Aorta (tissue), 5 donors: ENCODE measurements at places on chromosomes 11 and 22. TPM values are rescaled to one million over a fixed set of nuclear protein-coding genes. Genes with fewer than 3 reads are reported as not detected.
A peak's percentile ranks its signal among the peaks of the same experiment; 100 is the strongest.

UBE2L6 gene
- total RNA-seq, result 42.0 TPM

GRCh38 chr22:42649246-42650099, at the start of gene CYB5R3:
Gene CYB5R3, minus strand, starts transcription at chr22:42649392. Its CDS starts 77 bp downstream, at chr22:42649315.
- DNase-seq, result peak; percentile 94
- no peaks in the 10 kb centered on the region for H3K36me3 ChIP-seq
- no peaks in the 10 kb centered on the region for H3K27me3 ChIP-seq
- H3K27ac ChIP-seq, result peak within 1 kb of the TSS; percentile 64

DNA sequence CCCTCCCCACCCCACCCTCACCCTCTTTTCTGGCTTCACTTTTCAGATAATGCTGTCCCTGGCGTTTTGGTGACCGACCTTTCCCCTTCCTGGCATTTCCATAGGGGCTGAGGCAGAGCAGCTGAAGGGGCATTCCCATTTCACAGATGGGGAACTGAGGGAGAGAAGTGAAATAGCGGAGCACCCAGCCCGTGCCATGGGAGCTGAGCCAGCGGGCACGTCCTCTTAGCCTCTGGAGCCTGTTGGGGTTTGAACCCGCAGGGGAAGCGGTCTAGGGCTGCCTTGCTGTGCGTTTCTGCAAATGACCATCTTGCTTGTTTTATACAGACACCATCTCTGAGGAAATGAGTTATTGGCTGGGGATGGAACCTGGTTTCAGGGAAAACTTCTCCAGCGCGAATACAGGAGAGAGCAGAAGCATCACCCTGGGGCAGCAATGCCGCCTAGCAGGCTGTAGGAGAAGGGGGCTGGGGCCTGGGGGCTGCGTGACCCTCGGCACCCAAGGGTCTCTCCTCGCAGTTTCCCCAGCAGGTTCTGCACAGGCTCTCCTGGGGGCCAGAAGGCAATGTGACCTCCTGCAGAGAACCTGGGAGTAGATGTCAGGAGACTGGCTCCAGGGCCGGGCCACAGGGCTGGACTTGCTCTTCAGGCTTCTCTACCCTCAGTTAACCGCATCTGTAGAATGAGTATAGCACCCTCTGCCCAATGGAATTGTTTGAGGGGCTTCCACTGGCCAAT, 1.5 kb downstream of the PTPRJ start:
- no peaks in the 10 kb centered on the region for H3K27me3 ChIP-seq
- DNase-seq, result peak; percentile 64
- peak overlapping the region; percentile 89 for H3K4me3 ChIP-seq
- no peak overlapping the region for H3K27ac ChIP-seq
- no peaks in the 10 kb centered on the region for H3K4me1 ChIP-seq

GRCh38 chr22:20799449-20799848, 25.5 kb downstream of the SERPIND1 start:
- H3K27ac ChIP-seq, result no peak overlapping the region
- H3K36me3 ChIP-seq, result peaks cover 28% of the 10 kb centered on the region
- DNase-seq, result no peak
- H3K27me3 ChIP-seq, result no peaks in the 10 kb centered on the region
- no peak overlapping the region for H3K4me3 ChIP-seq

GRCh38 chr11:117232911-117233409, 489 bp downstream of the RNF214 start:
- H3K4me3 ChIP-seq, result peak overlapping the region; percentile 91
- H3K36me3 ChIP-seq, result peaks cover 3% of the 10 kb centered on the region
- H3K27ac ChIP-seq, result peak overlapping the region; percentile 58
- peaks cover 4% of the 10 kb centered on the region for H3K4me1 ChIP-seq

- peak overlapping the region; percentile 67 for H3K27ac ChIP-seq
- DNase-seq, result no peak
- H3K4me1 ChIP-seq, result no peaks in the 10 kb centered on the region
- no peak overlapping the region for H3K4me3 ChIP-seq
Observed at GRCh38 chr11:57703341-57703740, 8.7 kb downstream of the MED19 start.

GRCh38 chr11:34633990-34634693, 13.2 kb downstream of the EHF start:
- DNase-seq, result no peak
- H3K27ac ChIP-seq, result no peak overlapping the region
- H3K27me3 ChIP-seq, result no peaks in the 10 kb centered on the region
- H3K4me1 ChIP-seq, result no peaks in the 10 kb centered on the region
- H3K36me3 ChIP-seq, result no peaks in the 10 kb centered on the region
- H3K4me3 ChIP-seq, result no peak overlapping the region

GRCh38 chr22:37647928-37648327, 8.5 kb downstream of the SH3BP1 start:
- DNase-seq, result no peak
- H3K36me3 ChIP-seq, result no peaks in the 10 kb centered on the region
- H3K27me3 ChIP-seq, result no peaks in the 10 kb centered on the region
- no peak overlapping the region for H3K27ac ChIP-seq

GRCh38 chr11:2990617-2991451, 1.3 kb downstream of the NAP1L4 start:
- H3K27ac ChIP-seq, result no peak overlapping the region
- H3K36me3 ChIP-seq, result no peaks in the 10 kb centered on the region
- peak overlapping the region; percentile 94 for H3K4me3 ChIP-seq
- no peaks in the 10 kb centered on the region for H3K27me3 ChIP-seq
- H3K4me1 ChIP-seq, result no peaks in the 10 kb centered on the region
- no peak for DNase-seq

GRCh38 chr22:36334821-36335603, 52.8 kb downstream of the MYH9 start:
- H3K27ac ChIP-seq, result peak overlapping the region; percentile 81
- peaks cover 4% of the 10 kb centered on the region for H3K36me3 ChIP-seq
- no peak for DNase-seq
- H3K27me3 ChIP-seq, result no peaks in the 10 kb centered on the region

DNA sequence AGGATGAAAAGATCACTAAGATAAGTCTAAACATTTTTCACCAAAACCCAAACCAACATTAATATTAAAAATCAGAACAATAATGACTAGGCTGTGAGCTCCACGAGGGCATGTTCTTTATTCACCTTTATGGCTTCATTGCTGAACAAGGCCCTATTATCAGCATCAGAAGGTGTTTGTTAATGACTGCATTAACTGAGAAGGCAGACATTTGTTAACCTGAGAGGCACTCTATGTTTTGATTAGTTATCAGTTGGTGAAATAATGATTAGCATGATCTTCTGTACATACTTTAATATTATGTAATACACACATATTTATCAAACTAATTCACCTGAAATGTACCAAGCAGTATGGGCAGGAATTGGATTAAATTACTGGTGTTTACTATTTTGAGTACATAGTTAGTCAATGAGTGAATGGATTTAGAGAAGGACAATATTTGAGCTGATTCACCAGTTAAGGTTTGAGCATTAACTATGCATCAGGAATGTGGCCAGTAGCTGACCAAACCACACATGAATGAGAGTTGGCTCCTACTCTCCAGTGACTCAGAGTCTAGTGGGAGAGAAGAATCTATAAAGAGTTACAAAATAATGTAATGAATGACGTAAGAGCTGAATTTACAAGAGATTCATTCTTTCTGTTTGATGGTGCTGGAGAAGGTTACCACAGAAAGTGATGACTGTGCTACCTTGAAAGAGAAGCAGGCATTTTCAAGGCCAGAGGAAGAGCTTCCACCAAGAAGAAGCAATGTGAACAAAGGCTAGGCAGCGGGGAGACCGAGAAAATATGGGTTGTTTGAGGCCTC, 6.7 kb downstream of the IL18 start:
- no peak overlapping the region for H3K4me3 ChIP-seq
- H3K27me3 ChIP-seq, result no peaks in the 10 kb centered on the region
- no peaks in the 10 kb centered on the region for H3K36me3 ChIP-seq
- H3K4me1 ChIP-seq, result no peaks in the 10 kb centered on the region
- no peak for DNase-seq

DNA sequence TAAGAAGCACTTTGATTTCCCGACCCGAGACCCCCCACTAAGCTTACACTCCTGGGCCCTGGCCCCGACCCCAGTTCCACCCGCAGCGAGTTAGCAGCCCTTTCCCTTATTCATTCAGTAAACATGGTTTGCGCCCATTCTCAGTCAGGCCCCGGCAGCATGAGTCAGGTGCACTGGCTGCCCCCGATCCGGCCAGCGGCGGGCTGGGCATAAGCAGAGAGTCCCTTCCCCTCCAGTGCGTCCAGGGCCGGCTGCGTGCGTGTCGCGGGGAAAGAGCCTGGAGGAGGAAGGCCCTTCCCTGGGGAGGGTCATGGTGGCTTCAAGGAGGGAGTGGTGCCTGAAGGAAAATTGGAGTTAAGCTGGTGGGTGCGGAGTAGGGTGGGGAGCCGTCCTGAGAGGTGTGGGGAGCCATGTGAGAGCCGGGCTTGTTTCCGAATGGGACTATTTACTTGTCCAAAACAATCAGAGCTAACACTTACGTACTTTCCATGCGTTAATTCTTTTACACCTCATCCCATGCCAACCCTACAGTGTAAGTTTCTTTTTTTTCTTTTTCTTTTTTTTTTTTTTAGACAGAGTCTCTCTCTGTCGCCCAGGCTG, 657 bp downstream of the IGHMBP2 start:
- no peaks in the 10 kb centered on the region for H3K4me1 ChIP-seq
- peak overlapping the region; percentile 4 for H3K27ac ChIP-seq
- no peaks in the 10 kb centered on the region for H3K36me3 ChIP-seq
- H3K4me3 ChIP-seq, result peak overlapping the region; percentile 79
